Activated naive CD4-positive, alpha-beta T cell treated with anti-CD3 and anti-CD28 coated beads, Interleukin-2, amount 50 U/mL, for 72 hours (primary cell): ENCODE measurements at places on chromosomes 2 and 18. TPM values are rescaled to one million over a fixed set of nuclear protein-coding genes. Genes with fewer than 3 reads are reported as not detected.

The STARD6 gene
- not detected for total RNA-seq

The RUFY4 gene
- total RNA-seq: 3.2 TPM

The SCN9A gene
- total RNA-seq: not detected

The BMP10 gene
- total RNA-seq: not detected

The UGT1A7 gene
- not detected for total RNA-seq

The ACMSD gene
- not detected for total RNA-seq

The DLGAP1 gene
- not detected for total RNA-seq

The PTGR3 gene
- 31.6 TPM for total RNA-seq

The PRSS56 gene
- total RNA-seq: not detected

The MLPH gene
- total RNA-seq: not detected

The MC5R gene
- not detected for total RNA-seq

The LOXL3 gene
- total RNA-seq: 0.20 TPM

The ARHGEF4 gene
- 0.20 TPM for total RNA-seq

The AMER3 gene
- total RNA-seq: not detected

The RTP5 gene
- not detected for total RNA-seq

The SMPD4 gene
- total RNA-seq: 80.4 TPM

The SCN1A gene
- total RNA-seq: not detected

The SLC16A14 gene
- total RNA-seq: not detected

The TMEM247 gene
- not detected for total RNA-seq

The CPLX4 gene
- not detected for total RNA-seq

The NABP1 gene
- total RNA-seq: 53.7 TPM

The INPP5D gene
- total RNA-seq: 71.1 TPM

The SLC23A3 gene
- total RNA-seq: 2.8 TPM

The NGEF gene
- 0.23 TPM for total RNA-seq

The SLC40A1 gene
- 1.6 TPM for total RNA-seq

The ALPI gene
- total RNA-seq: not detected

The KCNIP3 gene
- not detected for total RNA-seq

The KCNG3 gene
- 0.60 TPM for total RNA-seq

The CD207 gene
- total RNA-seq: not detected

The CHST9 gene
- not detected for total RNA-seq

The DCAF17 gene
- total RNA-seq: 15.8 TPM

The PAIP2B gene
- 2.5 TPM for total RNA-seq

The CFAP210 gene
- total RNA-seq: not detected

The RGPD3 gene
- not detected for total RNA-seq

The SH2D6 gene
- total RNA-seq: 2.5 TPM

The EMILIN1 gene
- 0.52 TPM for total RNA-seq

The CDH19 gene
- total RNA-seq: not detected

The C2orf15 gene
- total RNA-seq: 4.9 TPM

The MORN2 gene
- total RNA-seq: 7.6 TPM

The LYG2 gene
- not detected for total RNA-seq

The PDE1A gene
- total RNA-seq: not detected

The ELOA2 gene
- not detected for total RNA-seq

The PREB gene
- 49.8 TPM for total RNA-seq

The IL36RN gene
- not detected for total RNA-seq

The HAUS1 gene
- total RNA-seq: 61.4 TPM

The FAM237A gene
- not detected for total RNA-seq

The EIPR1 gene
- 43.6 TPM for total RNA-seq
